ENCODE measurements at places on chromosomes 11 and 22.
A peak's percentile ranks its signal among the peaks of the same experiment; 100 is the strongest.

DNA sequence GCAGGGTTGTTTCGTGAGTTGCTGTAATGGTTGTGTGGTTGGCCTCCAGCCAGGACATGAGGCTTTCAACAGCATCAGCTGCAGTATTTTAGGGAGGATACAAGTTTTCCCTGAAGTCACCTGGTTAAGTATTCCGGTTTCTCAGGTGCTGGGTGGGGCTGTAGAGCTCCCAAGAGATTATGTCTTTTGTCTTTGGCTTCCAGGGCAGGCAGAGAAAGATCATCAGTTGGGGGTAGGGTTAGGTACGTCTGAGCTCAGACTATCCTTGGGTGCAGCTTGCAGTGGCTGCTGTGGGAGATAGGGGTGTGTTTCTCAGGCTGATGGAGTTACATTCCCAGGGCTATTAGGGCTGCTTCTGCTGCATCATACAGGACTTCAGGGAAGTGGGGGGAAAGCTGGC is 47.5 kb upstream of the MRGPRX1 start:
- no peak for DNase-seq

- no peak for DNase-seq
These were observed 107.3 kb upstream of the HSD17B12 start for GRCh38 chr11:43573233-43573632.

- DNase-seq: no peak
These were observed 32.7 kb downstream of the POLR3H start for GRCh38 chr22:41511521-41511968.

GRCh38 chr11:108206171-108206570 is 16.3 kb downstream of the NPAT start:
- no peak for DNase-seq

- DNase-seq: no peak
These were observed 460.0 kb downstream of the BUD13 start for GRCh38 chr11:116312570-116313391.

GRCh38 chr11:118659314-118659952 is 20.0 kb downstream of the TREH start:
- DNase-seq: peak; percentile 78

- DNase-seq: no peak
These were observed 1.3 kb upstream of the BARX2 start for GRCh38 chr11:129374081-129374992.

GRCh38 chr22:40957601-40958000 is 6.4 kb downstream of the RBX1 start:
- no peak for DNase-seq

DNA sequence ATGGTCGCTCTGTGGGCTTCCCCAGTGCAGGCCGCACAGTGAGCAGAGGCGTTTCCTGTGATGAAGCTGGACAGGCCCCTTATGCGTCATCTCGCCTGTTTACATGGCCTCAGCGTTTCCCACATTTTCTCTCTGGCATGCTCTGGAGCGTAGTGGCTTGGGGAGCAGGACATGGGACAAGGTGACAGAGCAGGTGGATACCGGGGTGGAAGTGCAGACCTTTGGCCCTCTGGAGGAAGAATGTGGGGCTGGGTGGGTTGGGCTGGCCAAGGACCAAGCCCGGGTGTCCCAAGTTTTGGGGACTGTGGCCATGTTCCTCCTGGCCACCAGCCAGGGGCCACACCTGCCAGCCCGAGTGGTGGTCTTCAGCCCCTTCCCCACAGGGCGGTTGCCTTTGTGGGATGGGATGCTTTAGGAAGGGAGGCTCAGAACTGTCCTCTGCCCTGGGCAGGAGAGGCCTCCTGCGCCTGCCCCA is 446.6 kb downstream of the TBC1D22A start:
- DNase-seq: no peak

DNA sequence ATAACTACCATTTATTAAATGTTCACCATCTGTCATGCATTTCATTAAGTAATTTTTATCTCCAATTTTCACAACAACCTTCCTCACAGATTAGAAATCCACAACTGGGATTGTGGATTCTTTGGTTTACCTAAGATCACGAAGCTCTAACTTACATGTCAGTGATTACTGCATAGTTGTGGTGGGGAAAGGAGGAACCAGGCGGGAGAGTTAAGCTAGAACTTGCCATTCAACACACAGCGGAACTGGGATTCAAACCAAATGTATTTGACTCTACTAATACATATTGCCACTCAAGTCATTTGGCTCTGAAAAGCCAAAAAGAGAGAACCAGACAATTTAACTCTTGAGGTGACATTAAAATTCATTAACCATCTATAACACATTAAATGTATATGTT is 10.4 kb upstream of the LAYN start:
- DNase-seq: no peak

DNA sequence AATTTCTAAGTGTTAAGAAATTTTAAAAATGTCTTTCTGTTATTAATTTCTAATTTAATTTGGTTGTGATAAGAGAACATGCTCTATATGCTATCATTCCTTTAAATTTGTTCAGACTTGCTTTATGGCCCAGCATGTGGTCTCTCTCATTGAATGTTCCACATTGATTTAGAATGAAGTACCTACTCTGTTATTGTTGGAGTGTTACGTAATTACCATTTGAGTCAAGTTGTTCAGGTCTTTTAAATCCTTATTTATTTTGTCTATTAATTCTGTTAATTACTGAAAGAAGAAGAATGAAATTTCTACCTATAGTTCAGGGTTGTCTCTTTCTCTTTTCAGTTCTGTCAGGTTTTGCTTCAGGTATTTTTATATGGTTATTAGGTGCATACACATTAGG is 57.0 kb downstream of the PRMT3 start:
- DNase-seq: no peak

DNA sequence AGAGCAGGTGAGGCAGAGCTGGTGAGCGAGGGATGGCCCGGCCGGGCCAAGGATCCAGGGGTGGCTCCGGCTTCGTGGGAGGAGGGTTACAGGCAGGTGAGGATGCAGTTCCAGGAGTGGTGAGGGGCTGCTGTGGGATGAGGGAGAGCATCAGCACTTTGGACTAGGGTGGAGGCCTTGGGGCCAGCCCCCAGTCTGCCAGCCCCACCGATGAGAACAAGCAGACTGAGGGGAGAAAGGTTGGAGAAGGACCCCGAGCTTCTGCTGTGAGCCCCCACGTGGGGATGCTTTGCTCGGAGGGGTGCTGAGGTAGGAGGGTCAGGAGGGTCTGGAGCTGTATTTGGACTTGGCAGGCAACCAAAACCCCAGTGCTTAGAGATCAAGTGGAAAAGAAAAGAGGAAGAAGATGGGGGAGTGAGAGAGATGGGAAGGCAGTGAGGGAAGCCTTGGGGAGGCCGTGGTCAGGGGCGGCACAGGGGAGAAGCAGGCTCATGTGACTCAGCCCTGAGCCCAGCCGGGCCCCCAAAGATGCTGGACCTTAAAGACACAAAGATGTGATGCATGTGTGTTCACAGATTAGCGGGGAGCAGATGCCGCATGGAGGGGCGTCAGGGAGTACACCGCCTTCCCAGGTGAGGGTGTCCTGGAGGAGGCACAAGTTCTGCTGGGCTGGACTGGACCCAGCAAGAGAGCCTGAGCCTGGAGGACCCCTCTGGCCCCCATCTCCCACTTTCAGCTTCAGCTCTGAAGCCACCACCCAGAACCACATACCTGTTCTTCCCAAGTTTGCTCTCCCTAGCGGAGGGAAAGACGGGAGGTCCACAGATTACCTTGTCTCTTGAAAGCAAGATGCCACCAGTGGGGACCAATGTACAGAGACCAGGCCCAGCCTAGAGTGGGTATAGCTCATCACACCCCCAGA is 91.3 kb downstream of the CDKN1C start:
- no peak for DNase-seq

DNA sequence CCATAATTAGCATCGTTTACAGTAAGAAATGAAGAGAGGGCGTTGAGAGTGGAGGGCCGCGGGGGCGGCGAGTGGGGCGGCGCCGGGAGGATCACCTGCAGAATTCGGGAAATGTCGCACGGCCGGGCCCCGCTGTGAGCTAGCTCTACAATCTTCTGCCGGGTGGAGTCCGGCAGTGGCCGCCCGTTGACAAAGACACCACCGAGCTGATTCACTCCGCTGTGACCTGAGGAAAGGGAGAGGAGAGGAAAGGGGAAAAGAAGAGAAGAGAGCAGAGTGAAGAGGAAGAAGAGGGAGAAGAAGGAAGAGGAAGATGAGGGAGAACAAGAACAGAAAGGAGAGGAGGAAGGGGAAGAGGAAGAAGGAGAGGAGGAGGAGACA is 8.5 kb downstream of the PAX6 start:
- no peak for DNase-seq

DNA sequence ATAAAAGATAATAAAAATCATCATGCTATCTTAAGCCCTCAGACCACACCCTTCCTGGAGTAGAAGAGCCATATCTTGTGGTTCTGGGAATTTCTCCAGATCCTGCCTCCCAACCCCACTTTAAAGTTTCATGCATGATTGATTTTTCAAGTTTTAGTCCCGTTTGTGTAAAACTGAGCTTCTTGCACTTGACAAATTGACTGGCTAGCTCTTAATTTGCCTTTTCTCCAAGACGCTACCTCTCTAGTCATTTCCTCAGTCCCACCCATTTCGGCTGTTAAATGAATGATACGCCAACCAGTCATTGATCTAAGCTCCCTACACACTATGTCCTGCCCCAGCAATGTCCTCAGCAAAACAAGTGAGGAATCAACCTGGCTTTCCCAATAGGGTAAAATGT is 71.8 kb upstream of the TEAD1 start:
- DNase-seq: no peak

GRCh38 chr22:40156001-40156516 is 21.7 kb upstream of the TNRC6B start:
- DNase-seq: no peak

GRCh38 chr22:41713004-41713403 is 13.7 kb downstream of the MEI1 start:
- DNase-seq: no peak

DNA sequence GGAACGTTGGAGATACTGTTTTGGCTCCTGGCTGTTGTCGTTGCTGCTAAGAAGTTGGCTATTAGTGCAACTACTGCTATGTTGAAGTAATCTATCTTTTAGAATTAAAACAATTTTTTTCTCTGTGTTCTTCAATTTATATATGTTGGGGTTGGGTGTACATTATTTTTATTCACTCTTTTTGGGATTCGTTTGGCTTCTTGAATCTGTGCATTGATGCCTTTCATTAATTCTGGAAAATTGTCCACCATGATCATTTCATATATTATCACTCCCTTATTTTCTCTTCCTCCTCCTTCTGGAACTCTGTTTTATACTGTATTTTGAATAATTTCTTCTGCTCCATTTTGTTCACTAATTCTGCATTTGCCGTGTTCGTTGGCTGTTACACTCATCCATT is 199.5 kb upstream of the PLET1 start:
- no peak for DNase-seq

GRCh38 chr11:102347462-102348370 is 702 bp downstream of the BIRC2 start:
- no peak for DNase-seq

DNA sequence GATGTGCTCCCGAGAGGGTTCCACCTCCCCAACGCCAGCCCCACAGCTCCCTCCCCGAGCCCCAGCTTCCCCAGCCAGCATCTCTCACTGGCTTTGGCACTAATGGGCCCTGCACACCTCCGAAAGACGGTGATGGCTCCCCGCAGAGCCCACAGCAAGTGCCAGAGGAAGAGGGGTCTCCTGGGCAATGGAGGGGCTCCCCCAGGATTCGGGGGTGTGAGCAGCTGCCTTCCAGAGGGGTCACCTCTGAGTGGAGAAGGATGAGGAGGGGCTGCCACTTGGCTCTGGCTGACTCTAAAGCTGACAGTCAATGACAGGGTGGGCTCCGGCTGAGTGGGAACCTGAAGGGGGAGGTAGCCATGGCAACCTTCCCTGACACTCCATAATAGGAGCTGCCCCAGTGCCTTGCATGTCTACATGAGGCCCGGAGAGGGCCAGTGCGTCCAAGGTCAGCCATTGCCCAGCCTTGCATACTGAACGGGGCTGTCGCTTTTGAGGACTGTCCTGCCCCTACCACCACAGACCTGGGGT is 98.6 kb upstream of the SYT13 start:
- no peak for DNase-seq

DNA sequence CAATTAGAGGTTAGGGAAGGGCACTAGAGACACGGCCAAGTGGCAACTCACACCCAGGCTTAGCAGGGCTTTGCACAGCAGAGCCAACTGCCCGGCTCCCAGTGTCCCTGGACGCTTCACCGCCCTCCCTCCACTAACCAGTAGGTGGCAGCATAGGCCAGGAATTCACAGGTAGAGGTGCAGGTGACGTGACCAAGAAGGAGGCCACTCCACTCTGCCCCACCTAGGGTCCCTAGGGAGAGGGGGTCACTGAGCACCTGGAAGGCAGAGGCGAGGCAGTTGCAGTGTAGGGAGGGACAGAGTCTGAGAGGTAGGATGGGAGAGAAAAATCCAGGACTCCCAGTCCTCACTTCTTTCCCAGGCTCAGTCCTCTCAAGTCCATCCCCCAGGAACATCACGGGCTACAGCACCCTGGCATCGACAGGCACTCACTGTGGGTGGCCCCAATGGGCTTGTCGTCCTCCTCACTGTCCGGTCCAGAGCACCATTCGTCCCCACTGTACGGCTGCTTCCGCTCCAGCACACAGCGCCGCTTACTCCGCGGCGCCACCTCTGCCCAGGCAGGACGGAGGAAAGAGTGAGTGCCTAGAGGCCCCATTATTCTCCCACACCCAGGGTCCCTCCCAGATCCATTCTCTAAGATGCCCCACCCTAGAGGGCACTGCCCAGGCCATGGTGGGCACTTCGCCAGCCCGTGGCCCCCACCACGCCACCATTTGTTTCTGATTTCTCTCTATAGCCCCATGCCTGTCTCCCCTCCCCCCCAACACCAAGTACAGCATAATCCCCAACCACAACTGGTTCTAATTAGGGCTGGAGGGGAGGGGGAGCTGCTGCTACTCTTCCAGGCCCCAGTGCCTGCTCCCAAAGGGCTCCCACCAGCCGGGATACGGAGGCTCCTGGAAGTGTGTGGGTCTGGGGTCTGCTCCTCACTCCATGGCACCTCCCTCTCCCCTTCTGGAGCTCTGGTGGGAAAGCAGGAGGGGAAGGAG is 18.4 kb downstream of the BCL9L start:
- DNase-seq: peak; percentile 77

DNA sequence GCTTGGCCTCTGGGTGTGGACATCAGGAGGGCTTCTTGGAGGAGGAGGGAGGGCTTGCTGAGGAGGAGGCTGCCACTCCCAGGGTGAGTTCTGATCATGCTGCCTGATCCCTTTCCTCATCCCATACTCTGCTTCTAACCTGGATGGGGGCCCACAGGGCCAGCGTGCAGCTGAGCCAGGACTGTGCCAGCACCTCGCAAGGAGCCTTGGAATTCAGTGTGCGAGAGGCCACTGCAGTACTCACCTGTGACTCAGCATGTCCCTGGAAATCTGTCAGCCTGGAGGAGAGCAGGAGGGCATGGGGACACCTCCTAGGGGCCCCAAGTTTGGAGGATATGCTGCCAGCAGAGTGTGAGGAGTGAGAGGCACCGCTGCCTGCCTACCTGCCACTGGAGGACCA is 4.2 kb upstream of the GAB4 start:
- DNase-seq: no peak

DNA sequence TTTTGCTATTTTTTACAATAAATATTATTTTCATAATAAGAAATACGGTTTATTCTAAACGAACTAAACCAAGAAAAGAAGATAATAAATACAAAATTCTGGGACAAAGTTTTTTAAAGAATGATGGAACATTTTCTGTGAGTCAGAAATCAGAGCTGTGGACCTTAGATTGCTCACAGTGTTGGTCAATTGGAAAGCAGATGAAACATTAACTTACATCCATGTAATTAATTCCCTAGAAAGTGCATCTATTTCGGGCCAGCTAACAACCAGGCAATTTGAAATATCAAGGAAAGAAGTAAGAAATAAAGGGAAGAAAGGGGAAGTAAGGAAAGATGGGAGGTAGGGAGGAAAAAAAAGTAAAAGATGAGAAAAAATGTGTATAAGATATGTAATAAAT is 1569.8 kb upstream of the TENM4 start:
- DNase-seq: no peak

All from activated T-helper 1 cell treated with anti-CD3 and anti-CD28 coated beads, Interleukin-2, amount 50 U/mL, for 16 hours (primary cell).